ENCODE measurements at places on chromosomes 4 and X.
A peak's percentile ranks its signal among the peaks of the same experiment; 100 is the strongest.

DNA sequence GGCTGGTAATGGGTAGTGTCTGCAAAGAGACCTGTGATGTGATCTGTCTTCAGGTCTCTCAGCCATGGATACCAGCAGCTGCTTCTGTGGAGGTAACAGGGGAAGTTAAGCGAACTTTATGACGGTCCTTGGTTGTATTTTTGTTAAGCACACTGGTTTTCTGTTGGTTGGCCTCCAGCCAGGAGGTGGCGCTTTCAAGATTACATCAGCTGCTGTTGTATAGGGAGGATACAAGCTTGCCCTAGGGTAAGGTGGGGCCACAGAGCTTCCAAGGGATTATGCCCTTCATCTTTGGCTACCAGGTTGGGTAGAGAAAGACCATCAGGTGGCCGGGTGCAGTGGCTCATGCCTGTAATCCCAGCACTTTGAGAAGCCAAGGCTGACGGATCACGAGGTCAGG, 834.2 kb upstream of the GALNTL6 start:
- DNase-seq, result no peak

- DNase-seq, result no peak
Measured at GRCh38 chr4:126004941-126005340, 690.2 kb downstream of the FAT4 start.

DNA sequence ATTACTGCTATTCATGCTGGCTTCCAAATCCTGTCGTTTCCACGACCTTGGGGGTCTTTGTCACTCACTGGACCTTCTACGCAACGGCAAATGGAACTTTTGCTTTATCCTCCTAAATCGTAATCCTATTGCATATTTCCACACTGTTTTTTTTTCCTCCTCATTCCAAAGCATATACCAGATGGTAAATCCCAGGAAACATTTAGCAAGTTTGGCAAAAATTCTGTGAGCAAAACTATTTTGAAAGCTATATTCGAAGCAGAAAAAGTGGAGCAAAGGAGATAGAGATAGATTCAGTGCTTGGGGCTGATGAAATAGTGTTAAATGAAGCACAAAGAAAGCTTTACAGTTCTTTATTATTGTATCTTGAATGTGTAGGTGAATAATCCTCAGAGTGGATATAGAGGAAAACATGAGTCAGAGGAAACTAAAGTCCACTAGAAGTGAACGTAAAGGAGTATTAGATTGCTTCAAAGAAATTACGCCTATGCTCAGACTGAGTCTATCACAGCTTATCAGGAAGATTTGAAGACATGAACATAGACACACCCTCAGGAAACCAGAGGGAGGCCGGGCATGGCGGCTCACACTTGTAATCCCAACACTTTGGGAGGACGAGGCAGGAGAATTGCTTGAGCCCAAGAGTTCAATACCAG, 50.2 kb upstream of the FAM9A start:
- DNase-seq, result no peak

GRCh38 chr4:47579235-47579634, 94.2 kb downstream of the ATP10D start:
- no peak for DNase-seq

GRCh38 chr4:158729716-158730559, 6.7 kb upstream of the PPID start:
- DNase-seq, result peak; percentile 13

DNA sequence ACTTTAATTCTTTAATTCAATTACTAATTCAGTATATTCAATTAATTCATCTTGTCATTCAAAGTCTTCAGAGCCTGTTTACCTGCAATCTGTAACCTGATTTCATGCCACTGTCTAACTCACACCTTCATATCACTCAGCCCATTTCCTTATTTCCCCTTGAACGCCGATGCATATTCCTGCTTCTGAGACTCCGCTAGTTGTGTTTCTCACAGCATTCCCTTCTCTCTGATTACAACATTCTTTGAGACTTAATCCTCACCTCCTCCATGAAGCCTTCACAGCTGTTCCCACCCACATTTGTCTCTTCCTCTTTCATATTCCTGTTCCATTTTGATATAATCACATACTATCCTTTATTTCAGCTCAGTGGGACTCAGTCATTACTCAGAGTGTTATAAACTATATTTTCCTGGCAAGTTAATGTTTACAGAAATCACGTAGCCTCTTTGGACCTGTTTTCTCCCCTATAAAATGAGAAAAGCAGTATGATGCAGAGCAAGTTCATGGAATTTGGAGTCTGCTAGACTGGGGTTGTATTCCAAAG, 69.0 kb downstream of the MAP9 start:
- no peak for DNase-seq

DNA sequence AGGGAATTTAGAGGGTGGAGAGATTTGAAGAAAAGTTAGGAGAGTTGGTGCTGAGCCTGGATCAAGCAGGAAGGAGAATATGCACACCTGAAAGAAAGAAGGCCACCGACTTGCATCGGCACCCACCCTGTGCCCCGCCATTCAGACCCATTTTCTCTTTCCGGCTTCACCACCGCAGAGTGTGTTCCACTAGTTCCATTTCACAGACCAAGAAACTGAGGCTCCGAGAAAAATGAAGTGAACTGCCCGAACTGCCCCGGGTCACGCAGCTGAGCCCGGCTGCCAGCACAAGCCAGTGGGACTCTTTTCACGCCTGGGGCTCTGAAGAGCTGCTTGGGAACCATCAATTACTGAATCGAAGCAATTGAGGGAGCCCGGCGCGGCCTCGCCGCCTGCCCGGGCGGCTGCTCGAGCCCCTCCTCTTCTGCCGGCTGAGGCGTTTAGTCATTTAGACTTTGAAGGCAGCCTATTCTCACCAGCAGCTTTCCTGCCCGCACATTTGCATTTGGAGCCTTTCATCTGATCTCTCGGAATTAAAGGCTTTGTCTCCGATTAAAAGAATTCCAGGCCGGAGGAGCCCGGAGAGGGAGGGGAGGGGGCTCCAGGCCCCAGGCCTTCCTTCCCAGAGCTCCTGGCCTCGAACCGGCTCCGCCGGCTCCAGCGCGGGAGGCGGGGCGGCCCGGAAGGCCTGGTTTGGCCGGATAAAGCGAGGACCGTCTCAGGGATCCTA, 140.2 kb upstream of the PJA1 start:
- no peak for DNase-seq

DNA sequence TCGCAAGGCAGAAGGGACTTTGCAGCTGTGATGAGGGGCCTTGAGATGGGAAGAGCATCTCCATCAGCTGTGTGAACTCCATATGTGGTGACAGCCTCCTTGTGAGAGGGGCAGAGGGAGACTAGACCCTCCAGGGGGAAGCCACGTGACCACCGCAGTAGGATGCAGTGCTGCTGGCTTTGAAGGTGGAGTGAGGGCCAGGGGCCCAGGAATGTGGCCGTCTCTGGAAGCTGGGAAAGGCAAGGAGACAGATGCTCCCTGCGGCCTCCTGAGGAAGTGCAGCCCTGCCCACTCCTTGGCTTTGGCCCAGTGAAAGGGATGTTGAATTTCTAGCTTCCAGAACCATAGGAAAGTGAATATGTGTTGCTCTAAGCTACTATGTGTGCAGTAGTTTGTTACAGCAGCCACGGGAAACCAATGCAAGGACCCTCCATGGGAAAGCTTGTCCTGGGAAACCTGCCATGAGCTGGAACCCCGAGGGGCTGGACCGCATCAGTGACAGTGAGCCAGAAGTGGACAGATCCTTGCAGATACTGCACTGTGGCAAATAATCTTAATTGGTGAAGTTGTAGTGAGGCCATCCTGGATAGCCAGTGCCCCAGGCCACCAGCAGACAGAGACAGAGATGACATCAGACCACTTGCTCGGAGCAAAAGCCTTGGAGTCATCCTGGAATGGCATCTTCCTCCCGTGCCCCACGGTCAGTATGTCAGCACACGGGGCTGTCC, 35.4 kb upstream of the SORCS2 start:
- DNase-seq, result no peak

DNA sequence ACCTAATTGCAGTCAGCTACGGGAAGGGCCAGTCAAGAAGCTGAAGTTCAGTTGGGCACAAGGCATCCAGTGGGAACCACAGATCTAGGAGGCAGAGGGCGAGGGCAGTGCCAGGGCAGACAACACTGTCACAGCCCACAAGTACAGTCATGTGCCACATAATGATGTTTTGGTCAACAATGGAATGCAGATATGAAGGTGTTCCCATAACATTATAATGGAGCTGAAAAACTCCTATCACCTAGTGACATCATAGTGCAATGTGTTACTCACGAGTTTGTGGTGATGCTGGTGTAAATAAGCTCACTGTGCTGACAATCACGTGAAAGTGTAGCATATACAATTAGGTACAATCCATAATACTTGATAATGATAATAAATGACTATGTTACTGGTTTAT, 4.5 kb upstream of the TMEM255A start:
- DNase-seq, result no peak

GRCh38 chr4:139957065-139957464, 196.9 kb downstream of the MAML3 start:
- DNase-seq, result no peak

DNA sequence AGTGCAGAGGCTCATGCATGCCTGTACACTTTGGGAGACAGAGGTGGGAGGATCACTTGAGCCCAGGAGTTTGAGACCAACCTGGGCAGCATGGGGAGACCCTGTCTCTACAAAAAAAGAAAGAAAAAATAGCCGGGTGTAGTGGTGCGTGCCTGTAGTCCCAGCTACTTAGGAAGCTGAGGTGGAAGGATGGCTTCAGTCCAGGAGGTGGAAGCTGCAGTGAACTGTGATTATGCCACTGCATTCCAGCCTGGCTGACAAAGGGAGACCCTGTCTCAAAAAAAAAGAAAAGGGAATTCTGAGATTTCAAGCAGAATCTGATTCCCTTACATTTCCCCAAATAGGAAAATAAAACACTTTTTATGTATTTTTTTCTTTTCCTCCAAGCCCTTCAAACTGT, 83.5 kb downstream of the SYNPO2 start:
- no peak for DNase-seq

- no peak for DNase-seq
Measured at GRCh38 chr4:96753216-96753615, 913.3 kb downstream of the PDHA2 start.

- DNase-seq, result no peak
Measured at GRCh38 chr4:7691982-7692381, 247.7 kb downstream of the AFAP1 start.

Measured in stimulated activated CD8-positive, alpha-beta memory T cell treated with anti-CD3 and anti-CD28 coated beads, Interleukin-4, amount 100 ng/mL, for 4 hours (primary cell).